ENCODE measurements at places on chromosomes 7 and 10.

DNA sequence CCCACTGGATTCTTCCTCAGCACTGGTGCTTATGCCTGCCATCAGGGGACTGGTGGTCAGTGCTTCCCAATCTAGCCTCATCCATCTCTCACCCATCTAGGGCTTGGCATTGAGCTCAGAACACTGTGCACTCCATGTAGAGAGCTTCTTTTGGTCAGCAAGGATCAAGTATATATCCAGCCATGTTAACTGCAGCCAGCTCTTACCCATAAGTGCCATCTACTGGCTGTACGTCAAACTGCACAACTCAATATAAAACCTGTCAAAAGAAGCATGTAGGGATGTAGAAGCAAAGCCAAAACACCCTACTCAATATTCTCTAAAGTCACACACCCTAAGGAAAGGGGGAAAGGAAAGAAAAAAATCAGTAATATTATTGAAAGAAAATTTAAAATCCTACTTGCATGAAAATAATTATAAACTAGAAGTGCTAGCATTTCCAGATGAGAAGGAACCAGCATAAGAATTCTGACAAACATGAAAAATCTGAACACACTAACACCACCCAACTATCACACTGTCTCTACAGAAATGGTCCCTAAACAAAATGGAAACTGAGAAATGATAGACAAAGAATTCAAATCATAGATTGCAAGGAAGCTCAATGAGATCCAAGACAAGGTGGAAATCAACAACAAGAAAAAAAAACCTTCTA lies 531.1 kb upstream of the STEAP1 start:
- peak; percentile 16 for DNase-seq

DNA sequence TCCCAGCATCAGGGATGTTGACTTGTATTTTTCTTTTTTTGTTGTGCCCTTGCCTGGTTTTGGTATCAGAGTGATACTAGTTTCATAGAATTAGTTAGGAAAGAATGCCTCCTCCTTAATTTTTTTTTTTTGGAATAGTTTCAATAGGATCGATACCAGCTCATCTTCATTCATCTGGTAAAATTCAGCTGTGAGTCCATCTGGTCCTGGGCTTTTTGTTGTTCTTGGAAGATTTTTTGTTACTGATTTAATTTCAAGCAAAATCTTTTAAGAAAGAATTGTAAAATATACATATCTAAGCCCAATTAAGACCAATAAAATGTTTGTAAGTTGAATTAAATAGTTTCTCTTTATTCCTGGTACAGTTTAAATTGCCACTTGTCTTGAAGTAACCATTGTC lies 1159.5 kb downstream of the CNTNAP2 start:
- no peak for DNase-seq

- DNase-seq = no peak
Measured at GRCh38 chr10:269440-270074, 134.3 kb downstream of the ZMYND11 start.

GRCh38 chr7:139361523-139361922 lies 1.8 kb downstream of the LUC7L2 start:
- no peak for DNase-seq

DNA sequence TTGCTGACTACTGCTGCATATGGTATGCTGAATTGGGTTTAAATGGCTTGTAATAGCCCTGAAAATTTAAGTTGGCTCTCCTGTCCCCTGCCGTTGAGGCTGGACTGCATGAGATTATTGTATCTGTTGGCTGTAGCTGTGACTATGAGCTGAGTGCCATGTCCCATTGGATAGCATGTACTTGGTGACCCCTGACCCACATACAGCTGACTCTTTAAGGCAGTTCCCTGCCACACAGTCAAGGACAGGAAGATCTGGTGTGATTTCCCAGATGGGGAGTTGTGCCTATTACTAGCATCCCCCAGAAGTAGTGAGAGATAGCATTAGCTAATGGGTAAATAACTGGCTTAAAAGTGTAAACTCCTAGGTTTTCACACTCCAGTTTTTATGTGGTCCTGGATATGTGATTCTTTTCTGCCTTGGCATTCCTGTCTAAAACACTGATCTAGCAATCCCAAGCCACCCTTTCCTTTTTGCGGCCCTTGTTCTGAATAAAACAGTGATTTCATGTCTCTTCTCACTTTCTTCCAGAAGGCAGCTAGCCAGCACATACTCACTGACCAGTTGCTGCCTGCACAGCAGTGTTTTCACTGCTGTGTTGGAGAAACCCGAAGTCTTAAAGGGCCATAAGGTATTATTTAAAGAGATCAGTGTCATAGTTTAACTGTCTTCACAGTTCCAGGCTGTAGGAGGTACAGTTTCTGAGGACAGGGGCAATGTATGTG lies 35.9 kb downstream of the LRRC4 start:
- no peak for DNase-seq

GRCh38 chr7:46230990-46231305 lies 309.9 kb upstream of the IGFBP3 start:
- no peak for DNase-seq

- DNase-seq = no peak
Measured at GRCh38 chr10:60781661-60782060, 3.4 kb downstream of the CDK1 start.

DNA sequence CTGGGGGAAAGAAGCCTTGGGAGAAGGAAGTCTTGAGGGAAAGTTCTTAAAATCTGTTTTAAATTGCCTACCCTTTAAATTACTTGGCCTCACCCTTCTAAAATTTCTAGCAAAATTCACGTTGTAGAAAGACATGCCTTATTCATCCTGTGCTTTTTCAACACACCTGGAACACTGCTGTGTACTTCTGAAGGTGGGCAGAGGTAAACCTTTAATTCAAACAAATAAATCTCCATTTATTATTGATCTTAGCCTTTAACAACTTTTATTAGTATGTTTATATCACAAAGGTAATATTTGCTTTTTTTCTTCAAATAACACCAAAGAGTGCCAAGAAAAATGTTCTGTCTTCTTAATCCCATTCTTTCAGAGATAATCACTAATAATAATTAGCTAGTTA lies 30.7 kb downstream of the DNAJB9 start:
- no peak for DNase-seq

GRCh38 chr10:94016727-94017714 lies 23.3 kb downstream of the PLCE1 start:
- DNase-seq = no peak

- DNase-seq = no peak
Measured at GRCh38 chr10:87694011-87694794, 34.5 kb downstream of the PAPSS2 start.

DNA sequence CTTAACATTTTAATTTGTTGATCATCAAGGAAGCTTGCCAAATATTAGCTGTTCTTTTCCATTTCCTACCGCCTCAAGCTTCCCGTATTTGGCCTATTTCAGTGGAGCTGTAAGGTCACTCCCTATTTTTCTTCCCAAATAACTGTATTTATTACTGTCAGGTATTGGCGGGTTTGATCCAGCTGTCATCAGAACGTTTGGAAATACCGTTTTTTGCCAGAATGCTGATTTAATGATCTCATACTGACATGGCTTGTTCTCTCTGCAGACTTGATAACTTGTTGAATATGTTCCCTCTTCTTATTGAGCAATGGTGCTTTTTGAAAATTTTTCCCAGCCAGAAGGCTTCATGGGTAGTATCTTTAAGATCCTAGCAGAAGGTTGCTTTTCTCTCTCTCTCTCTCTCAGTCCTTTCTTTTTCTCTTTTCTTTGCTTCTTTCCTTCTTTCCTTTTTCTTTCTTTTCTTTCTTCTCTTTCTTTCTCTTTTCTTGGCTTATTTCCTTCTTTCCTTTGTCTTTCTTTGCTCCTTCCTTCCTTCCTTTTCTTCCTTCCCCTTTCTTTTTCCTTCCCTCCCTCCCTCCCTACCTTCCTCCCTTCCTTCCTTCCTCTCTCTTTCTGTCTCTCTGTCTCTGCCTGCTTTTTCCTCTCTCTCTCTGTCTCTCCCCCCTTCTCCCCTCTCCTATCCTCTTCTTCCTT lies 42.1 kb downstream of the CUX1 start:
- no peak for DNase-seq

- no peak for DNase-seq
Measured at GRCh38 chr7:3063016-3063753, 19.5 kb upstream of the CARD11 start.

- no peak for DNase-seq
Measured at GRCh38 chr7:87590578-87590977, 10.1 kb downstream of the ABCB1 start.

- DNase-seq = no peak
Measured at GRCh38 chr10:119511828-119512515, 30.5 kb downstream of the RGS10 start.

DNA sequence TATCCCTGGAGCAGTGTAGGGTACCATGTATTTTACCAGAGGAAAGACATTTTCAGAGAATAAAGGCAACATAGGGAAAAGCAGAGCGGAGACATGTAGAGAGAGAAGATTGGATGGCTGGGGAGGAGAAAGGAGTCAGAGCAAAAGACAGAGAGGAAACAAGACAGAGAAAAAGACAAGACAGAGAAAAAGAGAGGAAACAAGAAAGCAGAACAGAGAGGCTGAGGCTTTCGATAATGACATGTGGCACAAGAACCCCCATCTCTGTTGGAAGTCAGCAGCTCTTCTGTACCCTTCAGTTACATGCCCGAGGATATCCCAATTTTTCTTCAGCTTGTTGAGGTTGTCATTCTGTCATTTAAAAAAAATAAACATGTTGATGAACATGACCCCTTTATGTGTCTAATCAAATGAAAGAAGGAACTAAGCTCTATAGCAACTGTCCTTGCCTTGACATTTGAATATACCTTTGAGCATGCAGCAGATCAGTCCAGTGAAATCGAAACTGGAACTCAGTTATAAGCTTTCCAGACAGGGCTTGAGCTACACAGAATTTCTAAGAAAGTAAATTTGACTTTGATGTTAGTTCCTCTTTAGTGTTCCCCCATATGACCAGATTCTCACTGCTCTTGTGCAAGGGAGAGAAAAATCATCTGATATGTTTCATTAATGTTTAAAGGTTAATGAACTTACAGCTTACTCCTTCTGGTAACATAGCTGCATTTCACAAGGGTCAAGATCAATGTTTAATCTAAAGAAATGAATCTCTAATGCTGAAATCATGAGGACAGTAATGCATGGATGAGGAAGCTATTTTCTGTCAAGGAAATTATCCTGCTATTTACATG lies 75.1 kb upstream of the SP4 start:
- DNase-seq = no peak

- no peak for DNase-seq
Measured at GRCh38 chr7:93307131-93307660, 75.0 kb downstream of the VPS50 start.

DNA sequence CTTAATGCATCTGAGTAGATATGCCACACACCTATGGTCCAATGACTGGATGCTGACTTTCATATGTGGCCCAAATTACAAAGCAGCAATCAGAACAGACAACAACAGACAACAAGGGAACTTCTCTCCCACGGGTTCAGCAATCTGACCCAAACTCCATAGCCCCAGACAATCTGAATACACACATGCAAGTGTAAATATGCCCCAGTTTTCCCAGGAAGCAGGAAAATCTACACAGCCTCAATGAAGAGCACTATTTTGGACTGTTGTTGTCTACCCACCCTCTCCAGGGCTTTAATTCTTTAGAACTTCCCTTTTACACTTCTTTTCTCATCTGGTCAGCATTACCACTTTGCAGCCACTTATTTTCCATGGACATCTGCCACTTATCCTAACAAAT lies 2.0 kb upstream of the CCNY start:
- no peak for DNase-seq

GRCh38 chr10:129937351-129937751 lies 26.7 kb downstream of the EBF3 start:
- no peak for DNase-seq

DNA sequence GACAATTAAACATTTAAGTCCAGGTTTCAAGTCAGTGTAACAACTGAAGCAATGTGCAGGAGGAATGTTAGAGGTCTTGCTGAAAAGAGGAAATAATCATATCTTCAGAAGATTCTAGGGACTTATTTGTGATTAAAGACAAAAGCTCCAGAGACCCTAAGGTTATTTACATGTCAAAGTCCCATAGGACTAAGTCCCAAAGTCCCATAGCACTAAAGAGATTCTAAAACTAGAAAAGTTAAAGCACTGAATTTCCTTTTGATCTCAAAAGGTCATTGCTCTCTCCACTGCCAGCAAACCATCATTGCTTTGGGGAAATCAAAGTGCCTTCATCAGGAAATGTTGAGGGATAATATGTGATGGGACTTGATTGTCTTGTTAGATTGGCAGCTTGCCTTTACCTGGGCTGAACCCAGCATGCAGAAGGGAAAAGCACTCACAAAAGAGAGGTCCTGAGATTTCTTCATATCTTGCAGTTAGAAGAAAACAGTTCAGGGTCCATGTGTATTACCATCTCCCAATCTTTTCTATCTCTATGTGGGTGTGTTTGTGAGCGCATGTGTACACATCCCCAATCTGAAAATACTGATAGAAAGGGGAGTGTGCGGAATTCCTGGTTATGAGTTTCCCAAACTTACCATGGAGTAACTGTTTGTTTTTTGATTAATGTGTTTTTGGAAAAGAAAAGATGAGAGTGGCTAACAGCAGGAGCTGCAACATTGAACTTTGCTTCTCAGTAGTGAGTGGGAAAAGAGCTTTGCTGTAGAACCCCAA lies 21.8 kb downstream of the NUDT13 start:
- no peak for DNase-seq

GRCh38 chr7:103664577-103664976 lies 218.6 kb upstream of the SLC26A5 start:
- no peak for DNase-seq

DNA sequence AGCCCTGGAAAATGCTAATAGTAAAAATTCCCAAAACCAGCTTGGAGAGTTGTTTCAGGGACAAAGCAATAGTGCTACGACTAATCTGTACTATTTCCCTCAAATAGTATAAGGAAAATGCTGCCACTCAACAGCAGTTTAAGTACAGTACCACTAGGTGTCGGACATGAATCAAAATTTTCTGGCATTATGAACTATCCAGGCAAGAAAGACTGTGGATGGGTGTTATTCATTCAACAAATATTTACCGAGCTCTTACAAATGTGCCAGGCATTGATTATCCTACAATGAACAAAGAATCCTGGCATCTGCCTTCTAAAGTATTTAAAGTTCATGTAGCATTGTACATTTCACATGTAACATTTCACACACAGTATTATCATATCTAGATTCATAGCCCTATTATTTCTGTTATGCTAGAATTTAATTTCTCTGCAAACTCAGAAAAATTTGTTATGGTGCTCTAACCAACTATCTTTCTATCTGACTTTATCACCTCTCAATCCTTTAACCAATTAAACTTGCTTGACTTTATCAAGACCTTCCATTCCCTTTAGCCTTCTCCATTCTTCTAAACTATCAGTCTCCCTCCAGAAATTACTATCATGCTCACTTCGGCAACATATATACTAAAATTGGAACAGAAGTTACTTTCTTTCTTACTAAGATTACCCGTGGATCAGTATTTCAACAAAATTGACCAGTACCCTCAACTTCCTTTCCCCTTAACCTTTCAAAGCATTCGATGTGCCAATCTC lies 80.6 kb downstream of the ARHGAP21 start:
- DNase-seq = peak; percentile 10
